ENCODE measurements at places on chromosomes 7 and 10.

DNA sequence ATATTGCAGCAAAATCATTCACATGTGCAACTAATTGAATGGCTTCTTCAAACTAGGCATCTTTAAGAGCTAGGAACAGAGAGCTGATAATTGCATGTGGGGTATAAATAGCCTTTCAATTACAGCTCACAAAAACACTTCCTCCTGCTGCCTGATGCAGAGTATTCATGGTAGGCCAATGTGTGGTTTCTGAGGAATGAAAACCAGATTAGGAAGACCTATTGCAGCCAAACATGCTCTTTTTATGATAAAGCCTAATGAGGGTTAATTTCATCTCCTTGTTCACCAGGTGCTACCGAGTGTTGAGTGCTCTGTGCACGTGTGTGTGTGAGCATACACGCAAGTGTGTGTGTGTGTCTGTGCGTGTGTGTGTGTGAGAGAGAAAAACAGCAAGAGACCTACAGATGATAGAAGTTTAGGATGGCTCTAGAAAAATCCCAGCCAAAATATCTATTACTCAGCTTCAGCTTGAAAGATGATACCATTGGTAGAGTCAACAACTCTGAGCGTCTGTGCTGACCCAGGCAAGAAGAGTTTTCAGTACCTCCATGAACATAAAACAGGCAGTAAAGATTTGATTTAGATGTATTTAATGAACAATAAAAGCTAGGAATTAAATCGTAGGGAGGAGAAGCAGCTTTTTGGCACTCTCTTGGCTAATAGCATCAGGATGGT lies 448.5 kb upstream of the ANKRD30A start:
- no peak for DNase-seq

- DNase-seq = no peak
These were observed 21.1 kb downstream of the MKRN1 start for GRCh38 chr7:140458201-140458600.

GRCh38 chr10:80497187-80498077 lies 40.3 kb upstream of the SH2D4B start:
- DNase-seq = no peak

DNA sequence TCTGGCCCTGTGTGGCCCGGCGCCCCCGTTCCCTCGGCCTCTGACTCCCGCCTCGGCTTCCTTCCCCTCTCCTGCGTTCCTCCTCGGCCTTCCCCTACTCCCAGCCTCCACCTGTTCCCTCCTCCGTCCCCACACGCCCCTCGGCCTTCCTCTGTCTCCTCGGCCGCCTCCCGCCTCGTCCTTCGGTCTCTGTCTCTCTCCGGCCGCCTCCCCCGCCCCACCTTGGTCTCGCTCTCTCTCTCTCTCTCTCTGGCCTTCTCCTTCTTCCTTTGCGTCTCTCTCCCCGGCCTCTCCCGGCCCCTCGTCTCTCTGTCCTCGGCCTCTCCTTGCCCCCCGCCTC lies 588 bp downstream of the GET4 start:
- peak; percentile 86 for DNase-seq

- DNase-seq = no peak
These were observed 188.4 kb downstream of the CYP26A1 start for GRCh38 chr10:93261961-93262610.

All from aorta (tissue), 5 donors.